ENCODE measurements at places on chromosomes 11 and 22.
A peak's percentile ranks its signal among the peaks of the same experiment; 100 is the strongest.

GRCh38 chr11:99079576-99079975 is 58.8 kb downstream of the CNTN5 start:
- DNase-seq = no peak

- DNase-seq = no peak
These were observed 19.4 kb downstream of the TEAD1 start for GRCh38 chr11:12693479-12694182.

DNA sequence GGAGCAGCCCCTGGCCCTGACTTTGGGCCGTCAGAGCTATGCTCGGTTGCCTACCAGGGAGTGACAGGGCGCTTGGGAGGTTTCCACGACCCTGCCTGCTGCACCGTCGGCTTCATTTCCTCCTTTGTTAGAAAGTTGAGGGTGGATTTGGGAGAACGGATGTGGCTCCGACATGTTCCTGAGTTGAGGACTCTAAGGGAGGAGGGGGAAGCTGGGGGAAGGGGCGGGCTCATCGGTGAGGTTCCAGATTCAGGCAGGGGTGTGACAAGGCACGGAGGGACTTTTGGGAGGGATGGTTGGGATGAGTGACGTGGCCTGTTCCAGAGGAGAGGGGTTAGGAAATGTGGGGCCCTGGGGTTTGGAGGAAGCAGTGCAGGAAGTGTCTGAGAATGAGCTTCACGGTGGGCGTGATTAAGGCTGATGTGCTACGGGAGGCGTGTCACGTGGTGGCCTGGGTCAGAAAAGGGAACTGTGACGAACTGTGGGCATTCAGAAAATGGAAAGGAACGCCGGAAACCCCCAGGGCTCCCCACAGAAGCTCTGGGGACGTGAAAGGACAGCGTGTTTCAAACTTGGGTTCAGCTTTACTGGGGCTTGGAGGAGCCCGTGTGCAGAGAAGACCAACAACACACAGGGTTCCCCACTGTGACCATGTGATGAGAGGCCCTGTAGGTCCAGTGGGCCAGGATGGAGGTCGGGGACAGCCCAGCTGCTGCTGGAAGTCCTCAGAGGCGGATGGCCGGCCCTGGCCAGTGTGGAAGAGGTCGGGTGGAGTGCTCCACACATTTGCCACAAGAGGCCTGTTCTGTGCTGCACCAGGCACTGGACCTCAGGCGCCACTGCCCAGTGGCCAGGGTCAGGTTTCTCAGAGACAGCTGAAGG is 2.8 kb downstream of the PARVB start:
- DNase-seq = no peak

GRCh38 chr11:121351083-121351630 is 58.6 kb downstream of the SC5D start:
- no peak for DNase-seq

GRCh38 chr22:24412274-24412673 is 15.1 kb upstream of the ADORA2A start:
- DNase-seq = no peak

DNA sequence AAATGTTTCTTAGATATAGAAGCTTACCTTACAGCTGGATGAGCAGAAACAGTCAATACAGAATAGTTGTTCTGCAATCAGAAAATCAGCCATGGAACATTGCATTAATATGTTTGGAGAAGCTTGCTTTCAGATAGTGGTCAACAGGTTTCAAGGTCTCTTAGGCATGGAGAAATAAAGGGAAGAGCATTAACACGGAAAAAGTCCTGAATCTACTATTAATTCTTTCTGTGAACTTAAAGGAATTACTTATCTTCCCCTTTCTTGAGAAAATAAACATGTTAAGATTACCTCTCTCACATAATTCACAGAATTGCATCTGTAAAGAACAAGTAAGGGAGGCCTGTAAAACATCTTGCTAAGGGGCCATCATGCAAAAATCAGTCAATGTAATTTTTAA is at the start of gene OR5B3:
TSS of gene OR5B3 (minus strand) at position 101 of the 400 bp plus-strand sequence. CDS start 3,465 bp downstream, outside the sequence.
- no peak for DNase-seq

DNA sequence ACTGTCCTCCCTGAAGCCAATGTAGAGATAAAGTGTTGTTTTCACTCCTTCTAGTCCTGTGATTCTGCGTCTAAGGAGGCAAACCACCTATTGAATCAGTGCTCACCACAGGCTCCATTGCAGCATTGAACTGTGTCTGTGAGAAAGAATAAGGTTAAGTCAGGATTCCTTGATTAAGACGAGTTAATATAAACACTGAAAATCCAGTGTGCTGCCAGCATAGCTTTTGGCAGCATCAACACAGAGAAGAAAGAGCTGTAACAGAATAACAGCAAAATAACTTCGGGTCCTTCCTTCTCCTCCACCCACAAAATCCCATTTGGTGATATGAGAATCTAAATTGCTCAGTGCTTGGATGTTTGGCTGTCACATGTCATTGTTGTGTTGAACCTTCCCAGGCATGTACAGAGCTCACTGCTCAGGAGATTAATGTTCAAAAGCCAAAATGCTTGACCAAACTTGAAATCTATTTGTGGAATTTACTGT is 185.2 kb upstream of the DDI1 start:
- no peak for DNase-seq

- DNase-seq = no peak
These were observed 27.6 kb downstream of the RIBC2 start for GRCh38 chr22:45441138-45441537.

- DNase-seq = no peak
These were observed 16.2 kb downstream of the GRAMD4 start for GRCh38 chr22:46636221-46637002.

DNA sequence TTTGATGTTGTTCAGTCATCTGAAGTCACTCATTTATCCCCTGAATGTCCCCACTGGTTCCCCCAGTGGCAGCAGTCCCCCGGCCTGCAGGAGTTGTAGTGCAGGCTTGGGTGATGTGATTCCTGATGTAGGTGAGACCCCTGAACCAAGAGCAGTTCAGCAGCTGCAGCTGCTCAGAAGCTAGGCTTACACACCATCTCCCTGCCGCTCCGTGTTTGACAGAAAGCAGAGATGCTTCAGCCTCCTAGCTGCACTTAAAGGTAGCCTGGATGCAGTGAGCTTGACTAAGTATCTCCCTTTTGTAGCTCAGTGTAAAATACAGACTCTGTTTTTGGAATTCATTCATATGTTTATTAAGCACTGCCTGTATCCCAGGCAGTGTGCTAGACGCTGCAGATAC is 47.3 kb downstream of the C22orf31 start:
- DNase-seq = no peak

GRCh38 chr11:117621226-117621625 is 175.8 kb downstream of the DSCAML1 start:
- no peak for DNase-seq

- DNase-seq = peak; percentile 22
These were observed 475 bp downstream of the PITPNB start for GRCh38 chr22:27918341-27919221.

- no peak for DNase-seq
These were observed 32.9 kb upstream of the TECTA start for GRCh38 chr11:121067962-121068647.

GRCh38 chr11:35811783-35812182 is 132.1 kb upstream of the LDLRAD3 start:
- no peak for DNase-seq

GRCh38 chr22:20610243-20610686 is 102.9 kb downstream of the MED15 start:
- DNase-seq = no peak

- no peak for DNase-seq
These were observed 504.3 kb downstream of the FAM181B start for GRCh38 chr11:82229341-82229740.

- DNase-seq = no peak
These were observed 9.6 kb downstream of the RCN1 start for GRCh38 chr11:32100495-32100894.

GRCh38 chr11:67248653-67249052 is 17.6 kb upstream of the GRK2 start:
- no peak for DNase-seq

DNA sequence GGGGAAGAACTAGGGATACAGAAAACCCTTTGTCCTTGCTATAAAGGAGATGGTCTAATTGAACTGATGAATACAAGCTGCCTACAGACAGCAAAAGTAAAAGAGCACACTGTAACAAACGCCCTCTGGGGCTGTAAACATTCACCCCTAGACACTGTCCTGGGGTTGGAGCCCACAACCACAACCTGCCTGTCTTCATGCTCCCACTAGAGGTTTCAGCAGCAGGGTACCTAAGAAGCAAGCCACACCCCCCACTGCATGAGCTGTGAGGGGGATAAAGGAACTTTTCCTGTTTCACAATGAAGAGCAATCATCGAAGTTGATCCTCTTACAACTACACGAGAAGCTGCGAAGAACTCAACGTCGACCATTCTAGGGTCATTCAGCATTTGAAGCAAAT is 90.5 kb upstream of the LUZP2 start:
- DNase-seq = no peak

GRCh38 chr22:48785792-48786678 is 1041.6 kb downstream of the BRD1 start:
- DNase-seq = no peak

DNA sequence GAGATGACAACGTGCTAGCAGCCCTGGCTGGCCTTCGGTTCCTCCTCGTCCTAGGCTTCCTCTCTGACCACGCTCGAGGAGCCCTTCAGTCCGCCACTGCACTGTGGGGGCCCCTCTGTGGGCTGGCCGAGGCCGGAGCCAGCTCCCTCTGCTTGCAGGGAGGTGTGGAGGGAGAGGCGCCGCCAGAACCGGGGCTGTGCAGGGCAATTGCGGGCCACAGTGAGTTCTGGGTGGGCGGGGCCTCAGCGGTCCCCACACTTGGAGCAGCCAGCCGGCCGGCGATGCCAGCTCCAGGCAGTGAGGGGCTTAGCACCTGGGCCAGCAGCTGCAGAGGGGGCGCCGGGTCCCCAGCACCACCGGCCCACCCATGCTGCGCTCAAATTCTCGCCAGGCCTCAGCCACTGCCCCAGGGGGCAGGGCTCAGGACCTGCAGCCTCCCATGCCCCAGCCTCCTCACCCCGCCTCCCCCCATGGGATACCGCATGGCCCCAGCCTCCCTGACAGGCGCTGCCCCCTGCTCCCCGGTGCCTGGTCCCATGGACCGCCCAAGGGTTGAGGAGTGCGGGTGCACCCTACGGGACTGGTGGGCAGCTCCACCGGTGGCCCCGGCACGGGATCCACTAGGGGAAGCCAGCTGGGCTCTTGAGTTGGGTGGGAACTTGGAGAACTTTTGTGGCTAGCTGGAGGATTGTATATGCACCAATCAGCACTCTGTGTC is 399.4 kb downstream of the LUZP2 start:
- DNase-seq = no peak

GRCh38 chr22:24376586-24376985 is 50.8 kb upstream of the ADORA2A start:
- no peak for DNase-seq

GRCh38 chr11:27693398-27693797 is 6.9 kb downstream of the BDNF start:
- DNase-seq = no peak

DNA sequence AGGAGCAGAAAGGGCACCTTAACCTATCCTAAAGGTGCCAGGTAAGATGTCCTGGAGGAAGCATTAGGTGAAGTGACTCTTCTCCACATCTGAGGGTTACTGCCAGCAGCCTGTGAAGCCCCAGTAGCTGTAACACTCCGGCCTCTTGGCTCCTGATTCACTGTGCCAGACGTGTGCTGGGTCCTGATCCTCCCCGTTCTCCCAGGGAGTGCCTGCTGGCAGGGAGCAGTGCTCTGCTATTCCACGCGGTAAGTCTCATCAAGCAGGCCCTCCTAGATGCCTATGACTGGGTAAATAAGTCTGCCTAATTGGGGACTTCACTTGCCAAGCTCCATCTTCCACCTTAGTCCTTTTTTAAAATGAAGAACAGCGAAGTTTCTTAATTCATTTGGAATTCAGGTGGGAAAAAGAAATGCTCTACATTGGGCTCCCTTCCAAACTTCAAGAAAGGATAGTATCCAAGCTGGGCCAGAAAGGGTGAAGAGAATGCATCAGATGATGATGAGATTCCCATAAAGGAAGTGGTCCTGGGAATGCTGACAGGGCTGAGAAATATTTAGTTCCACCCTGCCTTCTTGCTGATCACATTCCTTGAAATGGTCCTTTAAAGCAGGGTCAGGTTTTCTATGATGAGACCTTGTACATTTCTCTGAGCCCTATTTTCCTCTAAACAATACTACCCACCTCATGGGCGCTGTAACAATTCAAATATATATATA is 188.0 kb downstream of the MAML2 start:
- DNase-seq = no peak

- no peak for DNase-seq
These were observed 10.8 kb downstream of the TP53I11 start for GRCh38 chr11:44939673-44940395.

- DNase-seq = no peak
These were observed 12.5 kb upstream of the CREB3L1 start for GRCh38 chr11:46264976-46265375.

- no peak for DNase-seq
These were observed 121.7 kb upstream of the ZBED5 start for GRCh38 chr11:10979529-10979928.

GRCh38 chr11:66969584-66970225 is 5.4 kb upstream of the C11orf86 start:
- DNase-seq = no peak

DNA sequence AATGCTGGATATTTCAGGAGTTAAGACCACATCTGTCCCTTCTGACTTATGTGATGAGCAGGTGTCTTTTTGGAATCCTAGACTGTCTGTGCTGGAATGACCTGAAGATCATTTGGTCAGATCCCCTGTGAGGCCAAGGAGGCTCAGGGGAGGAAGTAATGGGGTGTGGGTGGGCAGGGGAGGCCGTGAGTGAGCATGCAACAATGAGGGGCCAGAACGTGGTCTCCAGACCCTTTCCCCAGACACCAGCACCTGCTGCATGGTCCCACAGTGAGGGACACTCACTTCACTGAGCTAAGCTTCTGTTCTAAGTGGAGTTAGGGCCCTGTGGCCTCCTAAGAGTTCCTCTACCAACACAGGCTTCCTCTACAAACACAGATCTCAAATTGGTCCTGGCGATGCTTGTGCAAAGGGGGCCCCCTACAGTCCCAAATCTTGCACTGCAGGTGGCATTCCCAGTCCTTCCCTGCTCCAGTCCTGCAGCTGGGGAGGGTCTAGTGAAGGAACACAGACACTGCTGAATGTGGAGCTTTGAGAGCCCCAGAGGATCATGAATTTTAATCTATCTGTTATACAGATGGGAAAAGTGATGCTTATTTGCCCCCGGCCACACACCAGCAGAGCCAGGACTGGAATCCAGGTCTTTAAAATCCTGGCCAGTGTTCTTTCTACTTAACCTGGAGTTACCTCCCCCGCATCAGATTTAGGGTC is 7.4 kb downstream of the USP2 start:
- DNase-seq = no peak

GRCh38 chr11:48052183-48053044 is 72.1 kb downstream of the PTPRJ start:
- no peak for DNase-seq

DNA sequence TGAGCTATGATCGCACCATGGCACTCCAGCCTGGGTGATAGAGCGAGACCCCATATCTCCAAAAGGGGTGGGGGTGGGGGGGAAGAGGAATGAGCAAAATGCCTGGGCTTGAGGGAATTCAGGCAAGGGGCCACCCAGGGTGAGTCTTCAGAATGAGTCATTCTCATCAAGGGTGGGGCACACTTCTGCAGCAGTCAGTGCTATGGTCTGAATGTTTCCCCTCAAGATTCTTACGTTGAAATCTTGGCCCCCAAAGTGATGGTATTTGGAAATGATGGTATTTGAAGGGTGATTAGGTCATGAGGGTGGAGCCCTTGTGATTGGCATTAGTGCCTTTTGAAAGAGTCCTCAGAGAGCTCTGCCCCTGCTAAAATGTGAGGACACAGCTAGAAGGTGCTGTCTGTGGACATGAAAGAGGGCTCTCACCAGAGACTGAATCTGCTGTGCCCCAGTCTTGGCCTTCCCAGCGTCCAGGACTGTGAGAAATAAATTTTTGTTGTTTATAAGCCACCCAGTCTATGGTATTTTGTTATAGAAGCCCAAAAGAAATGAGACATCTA is 86.4 kb upstream of the THY1 start:
- no peak for DNase-seq
